Activated B cell treated with CpG ODN at 0.5 μM for 24 hours (primary cell): ENCODE measurements at places on chromosomes 2 and 18.

GRCh38 chr2:129754831-129755230 is 224.6 kb upstream of the RAB6C start:
- no peak for DNase-seq

GRCh38 chr2:8559805-8560204 is 122.1 kb upstream of the ID2 start:
- no peak for DNase-seq

- DNase-seq = no peak
Measured at GRCh38 chr2:7633566-7634153, 716.4 kb downstream of the RNF144A start.

DNA sequence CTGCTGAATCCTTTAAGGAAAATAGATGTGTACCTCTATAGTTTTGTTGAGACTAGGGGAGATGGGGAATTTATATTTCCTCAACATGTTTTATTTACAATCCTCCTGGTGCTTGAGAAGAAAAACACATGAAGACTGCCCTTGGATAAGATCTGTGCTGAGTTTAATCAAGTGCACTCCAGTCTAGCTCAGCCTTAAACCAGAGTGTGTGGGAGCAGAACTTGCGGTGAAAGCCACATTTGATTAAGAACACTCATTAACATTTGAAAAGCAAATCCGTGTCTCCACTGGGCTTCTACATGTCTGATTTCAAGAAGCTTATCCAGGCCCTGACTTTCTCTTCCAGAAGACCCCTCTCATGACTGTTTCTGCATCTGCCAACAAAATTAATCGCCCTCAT is 84.8 kb upstream of the ITGA6 start:
- DNase-seq = no peak

DNA sequence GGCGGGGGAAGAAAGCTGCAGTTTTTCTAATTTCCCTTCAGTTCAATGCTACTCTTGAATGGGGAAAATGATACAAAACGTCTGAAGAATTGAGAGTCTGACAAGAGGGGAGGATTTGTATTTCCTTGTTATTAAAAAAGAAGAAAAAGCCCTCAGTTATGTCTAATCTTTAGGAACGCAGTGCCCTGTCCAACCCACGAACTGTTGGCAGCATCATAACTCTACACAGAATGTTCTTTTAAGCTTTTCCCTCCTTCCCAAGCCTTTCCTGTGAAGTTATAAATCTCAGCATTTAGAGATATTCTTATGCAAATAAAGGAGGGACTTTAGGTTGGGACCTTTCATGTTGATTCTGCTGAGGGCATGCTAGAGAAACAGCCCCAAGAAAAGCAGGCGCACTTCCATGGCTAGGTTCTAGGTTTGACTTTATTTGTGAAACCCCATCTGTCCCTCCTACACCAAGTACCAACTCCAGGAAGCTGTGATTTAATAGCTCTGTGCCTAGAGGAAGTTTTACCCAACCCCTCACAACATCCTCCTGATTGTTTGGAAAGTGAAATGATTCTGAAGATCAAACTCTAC is 288.6 kb downstream of the SETBP1 start:
- no peak for DNase-seq

DNA sequence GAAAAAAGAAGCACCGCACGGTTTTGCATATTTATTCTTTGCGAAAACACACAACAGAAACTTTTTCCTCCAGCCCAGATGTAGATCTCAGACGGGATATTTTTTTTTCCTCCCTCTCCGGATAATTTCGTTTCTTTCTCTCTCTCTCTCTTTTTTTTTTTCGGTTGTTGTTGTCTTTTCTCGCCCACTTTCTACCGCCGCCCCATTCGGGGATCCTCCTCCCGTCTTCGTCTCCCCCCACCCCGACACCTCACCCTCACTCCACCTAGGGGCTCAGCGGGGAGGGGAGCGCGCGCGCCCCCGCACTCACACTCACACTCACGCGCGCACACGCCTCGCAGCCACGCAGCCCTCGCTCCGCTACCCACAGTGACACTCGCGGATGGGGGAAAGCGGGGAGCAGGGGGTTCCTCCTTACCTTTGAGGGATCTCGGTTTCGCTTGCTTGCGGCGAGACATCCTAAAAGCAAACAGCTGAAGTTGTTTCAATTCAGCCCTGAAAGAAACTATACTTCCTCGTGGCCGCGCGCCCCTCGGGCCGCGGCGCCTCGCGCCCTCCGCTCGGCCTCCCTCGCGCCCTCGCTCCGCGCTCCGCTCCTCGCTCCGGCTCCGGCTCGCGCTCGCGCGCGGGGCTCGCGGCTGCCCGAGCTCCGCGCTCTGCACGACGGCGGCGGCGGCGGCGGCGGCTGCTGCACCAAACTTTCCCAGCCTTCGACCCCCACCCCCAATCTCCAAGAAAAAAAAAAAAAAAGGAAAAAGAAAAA is 1.3 kb downstream of the ZNF521 start:
- peak; percentile 21 for DNase-seq

- DNase-seq = no peak
Measured at GRCh38 chr2:98556344-98557033, 51.8 kb downstream of the COA5 start.

- DNase-seq = no peak
Measured at GRCh38 chr2:68605939-68606338, 37.4 kb upstream of the PROKR1 start.

- DNase-seq = no peak
Measured at GRCh38 chr2:129733041-129733440, 246.4 kb upstream of the RAB6C start.

DNA sequence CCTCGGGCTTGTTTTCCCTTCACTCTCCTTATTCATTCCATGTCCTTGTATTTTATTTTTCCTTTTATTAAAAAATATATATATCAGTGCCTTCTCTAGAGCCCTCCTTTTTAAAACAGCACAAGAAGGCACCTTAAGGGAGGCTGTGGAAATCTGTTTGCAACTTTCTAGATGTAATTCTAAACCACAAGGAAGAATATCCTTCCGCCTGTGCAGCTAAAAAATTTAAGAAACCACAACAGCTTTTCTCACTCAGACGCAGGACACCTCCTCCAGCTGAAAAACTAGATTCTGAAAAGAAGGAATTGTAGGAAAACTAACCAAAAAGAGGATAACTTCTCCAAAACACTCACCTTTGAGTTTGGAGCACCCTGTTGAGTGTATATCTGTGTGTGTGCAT is 142.2 kb downstream of the BCL11A start:
- no peak for DNase-seq

DNA sequence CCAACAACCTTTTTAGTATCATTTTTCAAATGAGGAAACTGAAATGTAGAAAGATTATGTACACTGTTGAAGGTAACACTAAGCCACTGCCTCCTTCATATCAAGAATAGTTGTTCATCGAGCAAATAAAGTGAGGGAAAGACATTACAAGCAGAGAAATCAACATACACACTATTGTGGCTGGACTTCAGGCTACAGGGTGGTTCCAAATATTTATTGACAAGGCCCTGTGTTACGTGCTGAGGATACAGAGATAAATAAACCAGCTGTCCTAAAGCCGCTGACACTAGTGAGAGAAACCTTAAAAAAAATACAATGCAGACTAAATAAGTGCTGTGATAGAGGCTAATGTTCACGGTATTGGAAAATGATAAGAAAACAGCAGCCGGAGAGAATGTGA is 1.9 kb upstream of the LNPK start:
- no peak for DNase-seq

- no peak for DNase-seq
Measured at GRCh38 chr2:68177541-68177940, 19.9 kb downstream of the PNO1 start.

DNA sequence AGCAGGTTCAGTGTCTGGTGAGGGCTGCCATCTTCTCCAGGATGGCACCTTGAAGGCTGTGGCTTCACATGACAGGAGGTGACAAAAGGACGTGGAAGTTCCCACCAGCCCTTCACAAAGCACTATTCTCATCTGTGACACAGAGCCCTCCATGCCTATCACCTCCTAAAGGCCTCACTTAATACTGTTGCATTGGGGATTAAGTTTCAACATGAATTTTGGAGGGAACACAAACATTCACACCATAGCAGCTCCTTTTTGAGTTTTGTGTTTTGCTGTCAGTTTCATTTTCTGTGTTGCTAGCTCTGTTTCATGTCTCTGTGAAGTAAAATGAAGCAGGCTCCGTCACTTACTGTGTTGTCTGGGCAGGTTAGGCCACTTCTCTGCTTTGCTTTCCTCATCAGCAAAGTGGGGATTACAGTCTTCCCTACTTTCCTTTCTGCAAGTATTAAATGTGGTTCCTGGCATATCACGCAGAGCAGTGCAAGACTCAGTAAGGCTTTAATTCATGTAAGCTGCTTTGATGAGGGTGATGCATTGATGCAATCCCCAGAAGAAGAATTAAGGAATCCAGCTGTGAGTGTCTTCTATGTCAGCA is 31.6 kb downstream of the LIMS1 start:
- no peak for DNase-seq

- DNase-seq = no peak
Measured at GRCh38 chr2:215966951-215967350, 46.4 kb downstream of the MREG start.

GRCh38 chr2:72548081-72548764 is 277.6 kb downstream of the EXOC6B start:
- no peak for DNase-seq

DNA sequence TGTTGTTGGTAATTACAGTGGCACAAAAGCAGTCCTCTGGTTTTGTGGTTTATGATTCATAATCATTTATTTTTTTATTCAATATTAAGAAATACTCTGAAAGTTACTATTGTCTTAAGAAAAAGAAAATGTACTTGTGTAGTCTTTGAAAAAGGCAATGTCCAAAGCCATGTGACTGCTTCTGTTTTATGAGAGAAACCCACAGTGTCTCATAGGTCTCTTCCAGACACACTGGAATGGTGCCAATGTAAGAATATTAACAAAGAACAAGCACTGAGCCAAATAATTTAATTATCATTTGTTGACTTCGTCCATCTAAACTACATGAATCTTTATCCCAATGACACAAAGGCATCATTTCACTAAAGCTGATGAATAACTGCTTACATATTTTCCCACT is 62.5 kb downstream of the RPRM start:
- no peak for DNase-seq

DNA sequence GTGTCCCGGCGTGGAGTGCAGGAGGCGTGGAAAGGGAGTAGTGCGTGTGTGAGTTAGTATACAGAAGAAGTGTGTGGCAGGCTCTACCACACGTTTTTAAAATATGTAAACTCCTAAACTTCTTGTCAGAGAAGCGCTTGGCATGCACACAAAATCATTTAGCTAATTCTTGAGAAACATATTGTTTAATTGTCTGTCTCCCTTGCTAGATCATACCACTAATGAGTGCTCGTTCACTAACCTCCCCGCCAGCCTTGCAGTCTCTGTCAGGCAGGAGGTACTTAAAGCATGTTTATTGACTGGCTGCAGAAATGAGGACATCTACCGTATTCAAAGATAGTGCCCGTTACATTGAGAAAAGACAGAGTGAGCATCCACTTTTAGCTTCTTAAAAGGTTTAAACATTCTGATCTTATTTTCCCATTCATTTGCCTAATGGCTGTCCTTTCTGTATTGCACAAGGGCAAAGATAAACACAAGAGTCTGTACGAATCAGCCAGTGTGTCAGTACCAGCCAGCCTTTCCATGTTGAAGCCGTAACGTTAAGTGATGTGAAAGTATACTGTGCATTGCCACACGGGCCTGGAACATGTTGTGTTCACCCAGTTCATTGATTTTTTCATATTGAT is 41.4 kb downstream of the TRAPPC12 start:
- no peak for DNase-seq

- no peak for DNase-seq
Measured at GRCh38 chr2:14932285-14932684, 299.8 kb downstream of the LRATD1 start.
